H9 (cell line): ENCODE measurements at places on chromosomes 13 and 19.

DNA sequence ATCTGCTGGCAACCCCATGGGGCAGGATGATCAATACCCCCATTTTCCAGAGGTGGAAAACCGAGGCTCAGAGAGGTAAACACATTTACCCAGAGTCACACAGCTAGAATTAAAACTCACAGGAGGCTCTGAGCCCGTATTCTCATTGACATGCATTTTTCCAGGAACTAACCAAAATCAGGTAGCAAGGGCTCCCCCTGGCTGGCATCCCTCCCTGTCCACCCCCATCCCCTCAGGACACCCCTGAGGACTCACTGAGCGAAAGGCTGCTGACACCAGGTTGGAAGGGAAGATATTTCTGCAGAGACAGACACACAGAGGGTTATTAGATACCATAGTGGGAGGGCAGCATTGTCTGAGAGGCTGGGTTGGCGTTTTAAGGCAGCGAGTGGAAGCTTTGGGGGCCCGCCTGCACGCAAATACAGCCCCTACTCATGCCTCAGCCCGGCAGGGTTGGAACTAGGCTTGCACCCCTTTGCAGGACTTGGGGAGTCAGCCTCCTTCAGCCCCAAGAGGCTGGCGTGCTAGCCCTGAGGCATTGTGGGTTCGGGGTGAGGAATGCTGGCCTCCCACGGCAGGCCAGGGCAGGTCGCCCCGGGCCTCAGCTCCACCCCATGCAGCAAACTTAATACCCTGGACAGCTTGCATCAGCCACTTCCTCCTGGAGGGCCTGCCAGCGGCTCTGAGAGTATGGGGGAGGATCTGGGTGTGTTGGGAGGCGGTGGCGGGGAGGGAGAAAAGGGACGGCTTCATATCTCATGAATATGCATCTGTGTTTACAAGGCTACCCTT is 3.9 kb downstream of the SLC1A5 start:
- DNase-seq: peak; percentile 88

DNA sequence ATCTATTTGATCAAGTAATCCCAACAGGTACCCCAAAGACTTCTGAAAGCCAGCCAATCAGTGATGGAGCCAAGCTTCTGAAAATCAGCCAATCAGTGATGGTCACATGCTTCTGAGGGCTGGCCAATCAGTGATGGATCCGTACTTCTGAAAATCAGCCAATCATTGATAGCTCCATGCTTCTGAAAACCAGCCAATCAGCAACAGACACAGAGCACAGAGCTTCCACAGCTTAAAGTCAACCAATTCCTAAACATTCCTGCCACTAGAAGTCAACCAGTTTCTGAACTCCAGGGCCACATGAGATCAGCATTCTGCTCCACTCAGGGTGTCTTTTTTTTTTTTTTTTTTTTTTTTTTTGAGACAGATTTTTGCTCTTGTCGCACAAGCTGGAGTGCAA is 8.2 kb upstream of the HSD17B14 start:
- DNase-seq: peak; percentile 64

DNA sequence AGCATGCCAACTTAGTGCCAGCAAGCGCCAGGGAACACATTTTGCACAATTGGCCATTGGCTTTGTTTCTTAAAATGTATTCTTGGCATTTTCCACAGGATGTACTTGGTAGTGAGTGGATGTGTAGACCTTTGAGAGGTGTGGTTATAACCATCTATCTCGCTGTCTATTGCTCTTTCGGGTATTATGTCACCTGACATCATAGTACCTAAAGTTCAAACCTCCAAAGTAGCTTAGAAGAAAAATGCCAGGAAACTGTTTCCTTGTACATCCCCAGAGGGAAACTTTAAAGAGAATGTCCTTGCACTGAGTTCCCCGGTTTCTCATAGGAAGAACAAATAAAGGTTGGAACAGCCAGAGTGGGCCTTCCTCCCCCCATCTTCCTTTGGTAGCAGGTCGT is 87.6 kb downstream of the FGF9 start:
- no peak for DNase-seq

DNA sequence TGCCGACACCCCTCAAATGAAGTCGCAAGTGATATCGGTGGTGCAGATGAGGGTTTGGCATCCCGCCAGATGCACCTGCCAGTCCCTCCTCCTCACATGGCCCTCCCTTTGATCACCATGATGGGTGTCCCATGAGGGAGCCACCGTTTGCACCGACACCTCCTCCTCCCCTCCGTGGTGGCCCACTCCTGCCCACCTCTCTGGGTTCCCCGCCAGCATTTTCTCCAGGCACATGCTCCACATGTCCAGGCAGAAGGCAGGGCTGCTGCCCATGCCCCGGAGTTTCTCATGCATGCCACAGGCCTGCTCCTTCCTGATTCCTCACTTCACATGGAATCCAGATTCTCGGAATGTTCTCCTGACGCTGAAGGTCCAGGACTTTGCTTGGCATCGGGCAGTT is 49.3 kb downstream of the COL4A2 start:
- DNase-seq: no peak

DNA sequence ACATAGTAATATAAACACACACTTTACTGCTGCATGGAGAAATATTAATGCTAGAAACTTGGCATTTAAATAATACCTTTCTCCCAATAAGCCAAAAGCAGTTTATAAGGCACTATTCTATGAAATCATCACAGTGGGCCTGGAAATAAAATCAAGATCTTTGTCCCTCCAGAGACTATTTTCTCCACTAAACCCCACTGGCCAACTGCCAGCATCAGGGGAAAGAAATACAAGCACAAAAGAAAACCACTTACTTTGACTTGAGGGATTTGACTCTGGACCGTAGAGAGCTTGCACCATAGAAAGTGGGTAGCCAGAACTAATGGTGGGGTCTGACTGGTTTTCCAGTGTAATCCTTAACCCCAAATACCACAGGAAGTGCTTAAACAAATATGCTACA is 71.9 kb downstream of the DCLK1 start:
- DNase-seq: no peak

DNA sequence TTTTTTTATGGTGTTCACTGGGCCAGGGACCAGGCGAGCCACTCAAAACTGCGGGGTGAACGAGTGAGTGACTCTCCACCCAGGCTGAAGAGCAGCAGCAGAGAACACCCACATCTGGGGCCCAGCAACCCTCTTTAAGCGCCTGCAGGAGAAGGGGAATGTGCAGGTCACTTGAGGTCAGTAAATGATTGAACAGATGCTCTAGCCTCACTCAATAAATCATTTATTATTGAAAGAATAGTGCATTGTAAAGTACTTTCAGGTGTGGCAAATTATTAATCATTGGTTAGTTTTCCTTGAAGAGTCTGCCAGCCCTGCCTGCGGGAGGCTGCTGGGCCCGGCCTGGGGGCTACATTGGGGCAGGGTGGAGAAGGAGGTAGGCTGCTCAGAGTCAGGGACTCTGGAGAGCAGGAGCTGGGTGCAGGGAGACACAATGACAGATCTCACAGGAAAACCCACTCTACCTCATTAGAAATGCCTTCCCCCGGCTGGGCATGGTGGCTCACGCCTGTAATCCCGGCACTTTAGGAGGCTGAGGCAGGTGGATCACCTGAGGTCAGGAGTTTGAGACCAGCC is 42.5 kb downstream of the ABCC4 start:
- DNase-seq: no peak

DNA sequence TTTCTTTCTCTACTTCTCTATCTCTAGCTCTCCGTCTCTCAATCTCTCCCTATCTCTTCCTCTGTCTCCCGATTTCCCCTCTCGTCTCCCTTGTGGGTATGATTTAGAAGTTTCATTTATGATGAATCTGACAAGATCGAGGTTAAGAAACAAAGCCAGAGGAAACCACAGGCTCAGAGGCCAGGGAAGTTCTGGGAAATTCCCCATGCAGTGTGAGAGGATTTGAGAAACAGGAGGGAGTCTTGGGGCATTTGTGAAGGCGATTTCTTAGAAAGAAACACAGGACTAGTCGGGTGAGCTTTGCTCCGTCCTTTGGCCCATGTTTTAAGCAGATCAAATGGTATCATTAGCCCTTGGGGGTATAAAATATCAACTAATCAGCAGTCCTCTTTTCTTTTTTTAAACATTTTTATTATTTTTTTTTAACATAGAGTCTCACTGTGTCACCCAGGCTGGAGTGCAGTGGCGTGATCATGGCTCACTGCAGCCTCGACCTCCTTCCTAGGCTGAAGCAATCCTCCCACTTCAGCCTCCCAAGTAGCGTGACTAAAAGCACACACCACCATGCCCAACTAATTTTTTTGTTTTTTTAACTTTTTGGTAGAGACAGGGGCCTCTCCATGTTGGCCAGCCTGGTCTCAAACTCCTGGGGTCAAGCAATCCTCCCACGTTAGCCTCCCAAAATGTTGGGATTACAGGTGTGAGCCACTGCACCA is 25.8 kb downstream of the TNFSF9 start:
- no peak for DNase-seq

DNA sequence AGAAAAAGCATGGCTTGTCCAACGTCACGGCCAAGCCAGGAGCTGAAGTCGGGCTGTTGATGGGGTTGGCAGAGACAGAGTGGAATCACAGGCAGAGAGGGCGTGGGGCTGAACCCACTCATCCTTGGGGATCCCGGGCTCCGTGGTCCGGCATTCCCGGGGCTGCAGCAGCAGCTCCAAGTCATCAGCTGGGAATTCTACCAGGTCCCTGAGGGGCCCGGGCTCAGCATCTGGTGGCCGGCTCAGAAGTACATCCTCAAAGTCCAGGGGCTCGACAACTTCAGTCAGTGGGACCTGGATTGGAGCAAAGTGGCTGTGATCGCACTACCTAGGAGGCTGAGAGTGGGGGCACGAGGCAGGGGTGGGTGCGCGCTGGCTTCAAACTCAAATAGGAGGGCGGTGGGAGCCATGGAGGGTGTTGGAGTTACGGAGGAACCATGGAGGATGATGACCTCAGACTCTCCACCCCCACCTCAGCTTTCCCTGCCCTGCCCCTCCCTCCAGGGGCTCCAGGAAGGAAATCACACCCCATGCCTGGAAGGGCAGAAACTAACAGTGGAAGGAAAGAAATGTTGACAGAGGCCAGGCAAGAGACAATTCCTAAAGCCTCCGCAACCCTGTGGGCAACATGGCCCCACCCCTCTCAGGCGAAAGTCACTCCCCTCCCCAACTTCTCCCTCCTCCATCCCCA is 9.5 kb downstream of the DOCK6 start:
- DNase-seq: no peak

DNA sequence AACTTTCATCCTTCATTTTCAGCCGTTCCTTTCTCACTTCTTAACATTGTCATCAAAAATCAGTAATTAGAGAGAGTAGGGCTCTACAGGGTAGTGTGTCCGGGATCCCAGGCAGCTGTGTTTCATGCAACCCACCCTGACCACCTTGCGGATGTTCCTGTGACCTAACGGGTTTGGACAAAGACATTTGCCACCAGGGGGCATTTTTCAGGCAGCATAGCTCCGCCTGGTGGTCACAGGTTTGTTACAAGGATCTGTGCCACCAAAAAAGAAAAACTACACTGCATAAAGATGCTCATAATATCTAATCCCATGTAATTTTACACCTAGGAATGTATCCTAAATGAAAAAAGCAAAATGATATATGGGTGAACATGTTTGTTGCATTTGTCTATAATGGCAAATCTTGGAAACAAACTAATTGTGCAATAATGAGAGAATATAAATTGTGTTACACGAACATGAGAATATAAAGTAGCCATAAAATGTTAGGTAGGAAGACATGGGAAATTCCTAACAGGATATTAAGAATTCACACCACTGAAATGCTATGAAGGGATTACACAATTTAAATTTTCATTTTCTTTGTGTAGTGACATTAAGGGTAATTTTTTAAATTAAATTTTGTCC is 123.0 kb downstream of the SLC7A1 start:
- peak; percentile 66 for DNase-seq

DNA sequence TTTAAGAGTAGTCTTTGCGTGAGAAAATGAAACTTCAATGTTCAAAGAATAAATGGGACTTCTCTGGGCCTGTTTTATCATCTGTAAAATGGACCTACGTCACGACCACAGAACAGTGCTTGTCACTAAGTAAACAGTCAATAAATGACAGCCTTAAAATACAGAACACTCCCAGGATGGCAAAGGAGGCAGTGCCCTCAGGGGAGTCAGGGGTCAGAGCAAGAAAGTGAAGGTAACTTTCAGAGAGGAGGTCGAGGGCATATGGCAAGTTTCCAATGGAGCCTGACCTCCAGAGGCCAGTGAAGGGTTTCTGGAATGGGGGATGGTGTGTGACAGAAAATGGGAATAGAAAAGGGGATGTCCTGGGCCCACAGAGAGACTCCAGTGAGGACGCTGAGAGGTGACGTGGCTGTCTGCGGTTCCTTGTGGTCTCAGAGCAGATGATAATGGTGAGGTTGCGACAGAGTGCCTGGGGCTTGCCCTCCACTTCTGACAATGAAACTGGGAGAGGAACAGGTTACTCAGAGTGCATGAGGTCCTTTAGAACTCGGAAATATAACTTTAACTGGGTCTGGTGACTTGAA is 91.8 kb downstream of the UBL3 start:
- DNase-seq: no peak

DNA sequence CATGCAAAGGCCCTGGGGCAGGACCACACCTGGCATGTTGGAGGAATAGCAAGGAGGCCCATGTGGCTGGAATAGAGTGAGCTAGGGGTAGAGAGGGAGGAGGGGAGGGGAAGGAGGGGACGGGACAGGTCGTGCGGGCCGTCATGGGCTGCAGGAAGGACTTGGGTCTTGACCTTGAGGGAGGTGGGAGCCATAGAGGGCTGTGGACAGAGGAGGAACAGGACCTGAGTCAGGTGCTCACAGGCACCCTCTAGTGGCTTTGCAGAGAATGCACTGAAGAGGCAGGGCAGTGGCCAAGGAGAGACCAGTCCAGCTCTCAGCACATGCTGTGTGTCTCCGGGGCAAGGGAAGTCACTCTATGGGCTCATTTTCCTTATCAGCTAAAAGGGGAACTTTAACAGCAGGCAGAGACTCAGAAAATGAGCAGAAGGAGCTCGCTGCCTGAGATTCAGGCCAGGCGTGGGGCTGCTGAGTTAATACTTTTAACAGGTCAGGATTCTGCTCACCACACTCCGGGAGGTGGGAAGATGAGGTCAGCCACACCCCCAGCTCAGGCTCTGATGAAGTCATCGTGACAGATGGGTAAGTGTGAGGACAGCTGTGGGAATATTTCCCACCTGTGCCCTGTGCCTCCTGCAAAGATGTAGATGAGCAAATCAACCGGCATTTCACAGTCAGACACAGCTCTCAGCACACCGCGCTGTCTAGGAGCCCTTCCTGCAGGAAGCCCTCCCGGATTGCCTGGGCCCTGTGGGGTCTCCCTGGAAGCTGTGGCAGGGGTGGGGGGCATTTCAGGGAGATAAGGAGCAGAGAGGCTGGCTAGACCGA is 6.0 kb upstream of the TNFAIP8L1 start:
- DNase-seq: peak; percentile 88

GRCh38 chr13:83024955-83025594 is 857.2 kb downstream of the SLITRK1 start:
- DNase-seq: no peak

GRCh38 chr13:37136187-37136586 is 30.7 kb upstream of the CSNK1A1L start:
- no peak for DNase-seq
